Motor neuron (in vitro differentiated cells): ENCODE measurements at places on chromosomes 6 and 20. TPM values are rescaled to one million over a fixed set of nuclear protein-coding genes. Genes with fewer than 3 reads are reported as not detected.

The CEP57L1 gene
- total RNA-seq, result 26.9 and 28.7 TPM in 2 replicates

The MRPL18 gene
- 50.6 and 51.2 TPM in 2 replicates for total RNA-seq

The ZNF318 gene
- total RNA-seq, result 12.4 and 12.6 TPM in 2 replicates

The GMEB2 gene
- total RNA-seq, result 7.0 and 7.9 TPM in 2 replicates

The OXT gene
- total RNA-seq, result not detected in 2 replicates

The PHACTR3 gene
- 15.5 and 16.2 TPM in 2 replicates for total RNA-seq

The EEF1A2 gene
- total RNA-seq, result 5.3 and 6.4 TPM in 2 replicates

The SIGLEC1 gene
- 0.07 TPM in 1 of 2 replicates, not detected in the other for total RNA-seq

The TRAM2 gene
- 15.1 and 17.3 TPM in 2 replicates for total RNA-seq

The RSPO3 gene
- total RNA-seq, result 0.04 and 0.23 TPM in 2 replicates

The RIMS4 gene
- 0.71 and 0.81 TPM in 2 replicates for total RNA-seq

The SIRPB1 gene
- total RNA-seq, result 0.15 and 0.54 TPM in 2 replicates

The TMEM74B gene
- total RNA-seq, result 2.6 TPM in 2 replicates

The HLA-DMB gene
- total RNA-seq, result 0.23 and 0.31 TPM in 2 replicates

The MYB gene
- total RNA-seq, result not detected in 2 replicates

The TMEM244 gene
- total RNA-seq, result not detected in 2 replicates

The GPR6 gene
- total RNA-seq, result not detected in 2 replicates

The NKX2-4 gene
- 0.15 and 0.19 TPM in 2 replicates for total RNA-seq

The ARFGAP1 gene
- 68.4 and 88.1 TPM in 2 replicates for total RNA-seq
